ENCODE measurements at places on chromosomes 13 and 19.

- no peak for DNase-seq
Measured at GRCh38 chr19:29446361-29446760, 79.4 kb upstream of the VSTM2B start.

DNA sequence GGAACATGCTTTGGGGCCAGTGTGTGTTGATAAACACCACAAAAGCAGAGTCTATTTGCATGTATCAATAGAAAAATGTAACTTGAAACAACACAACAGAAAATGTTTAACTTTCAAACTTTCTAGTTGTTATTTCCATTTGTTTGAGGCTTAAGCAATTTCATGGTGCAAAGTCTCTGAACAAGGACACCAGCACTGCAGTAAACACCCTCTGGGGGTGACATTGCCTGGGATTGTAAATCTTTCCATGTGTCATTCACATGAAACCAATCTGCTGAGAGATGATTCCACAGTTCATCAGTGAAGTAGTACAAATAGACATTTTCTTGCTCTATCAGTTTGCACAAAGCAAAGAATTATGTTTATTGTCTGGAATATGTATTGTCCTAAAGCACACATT lies 124.5 kb downstream of the ITGBL1 start:
- no peak for DNase-seq

- no peak for DNase-seq
Measured at GRCh38 chr13:20193162-20193906, 596 bp upstream of the GJB2 start.

DNA sequence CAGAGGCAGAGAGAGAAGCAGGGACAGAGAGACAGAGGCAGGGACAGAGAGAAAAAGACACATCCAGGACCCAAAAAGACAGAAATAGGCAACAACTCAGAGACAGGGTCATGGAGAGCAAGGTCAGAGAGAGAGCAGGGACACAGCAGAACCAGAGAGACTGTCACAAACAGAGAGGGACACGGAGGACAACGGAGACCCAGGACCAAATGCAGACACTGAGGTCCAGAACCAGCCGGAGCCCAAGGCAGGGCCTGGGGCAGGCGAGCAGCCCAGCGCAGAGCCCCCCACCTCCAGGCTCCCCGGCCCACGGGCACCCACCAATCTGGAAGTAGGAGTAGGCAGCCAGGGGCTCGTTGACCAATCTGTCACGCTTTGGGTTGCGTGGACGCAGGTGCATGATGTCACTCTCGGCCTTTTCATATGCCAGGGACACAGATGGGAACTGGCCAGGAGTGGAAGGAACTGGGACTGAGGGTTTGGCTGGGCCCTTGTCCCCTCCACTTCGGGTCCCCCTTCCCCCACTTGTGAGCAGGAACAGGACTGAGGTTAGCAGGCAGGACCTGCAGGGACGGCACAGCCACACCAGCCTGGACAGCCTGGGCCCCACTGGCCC lies 8.1 kb downstream of the TMEM147 start:
- no peak for DNase-seq

GRCh38 chr19:56132316-56132822 lies 8.7 kb upstream of the ZNF444 start:
- no peak for DNase-seq

DNA sequence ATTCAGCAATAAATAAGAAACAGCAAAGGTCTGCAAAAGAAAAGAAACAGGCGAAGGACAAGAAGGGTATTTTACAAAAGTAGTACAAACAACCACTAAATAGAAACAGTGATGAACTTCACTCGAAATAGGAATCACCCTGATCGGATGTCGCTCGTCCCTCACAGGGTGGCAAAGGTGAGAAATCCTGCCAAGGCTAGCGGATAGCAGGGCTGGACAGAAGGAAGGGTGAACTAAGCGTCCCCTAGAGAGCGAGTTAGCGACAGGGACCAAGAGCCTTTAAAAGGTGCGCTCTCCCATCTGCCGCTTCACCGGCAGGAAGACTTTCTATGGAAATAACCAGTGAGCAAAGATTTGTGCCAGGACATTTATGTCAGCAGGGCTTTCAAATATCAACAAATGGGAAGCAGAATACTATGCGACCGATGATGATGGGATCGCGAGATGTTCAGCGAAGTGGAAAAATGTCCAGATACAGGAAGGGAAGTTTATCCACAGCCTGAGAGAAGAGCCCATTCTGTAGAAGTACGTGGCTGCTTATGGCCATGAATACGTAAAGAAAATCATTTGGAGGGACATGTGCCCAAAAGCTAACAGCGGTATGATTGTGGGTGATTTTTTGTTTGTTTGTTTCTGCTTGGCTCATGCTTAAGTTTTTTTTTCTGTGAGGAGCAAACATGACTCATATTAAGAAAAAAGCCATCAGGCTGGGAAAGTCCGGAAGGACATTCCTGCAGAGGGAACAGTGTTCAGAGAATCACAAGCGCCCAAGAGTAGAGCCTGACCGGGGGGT lies 18.9 kb downstream of the ELAVL1 start:
- no peak for DNase-seq

GRCh38 chr13:110416131-110417025 lies 109.3 kb downstream of the COL4A2 start:
- DNase-seq, result no peak
